SK-MEL-5 (cell line): ENCODE measurements at places on chromosomes 11 and 22. TPM values are rescaled to one million over a fixed set of nuclear protein-coding genes. Genes with fewer than 3 reads are reported as not detected.

DNA sequence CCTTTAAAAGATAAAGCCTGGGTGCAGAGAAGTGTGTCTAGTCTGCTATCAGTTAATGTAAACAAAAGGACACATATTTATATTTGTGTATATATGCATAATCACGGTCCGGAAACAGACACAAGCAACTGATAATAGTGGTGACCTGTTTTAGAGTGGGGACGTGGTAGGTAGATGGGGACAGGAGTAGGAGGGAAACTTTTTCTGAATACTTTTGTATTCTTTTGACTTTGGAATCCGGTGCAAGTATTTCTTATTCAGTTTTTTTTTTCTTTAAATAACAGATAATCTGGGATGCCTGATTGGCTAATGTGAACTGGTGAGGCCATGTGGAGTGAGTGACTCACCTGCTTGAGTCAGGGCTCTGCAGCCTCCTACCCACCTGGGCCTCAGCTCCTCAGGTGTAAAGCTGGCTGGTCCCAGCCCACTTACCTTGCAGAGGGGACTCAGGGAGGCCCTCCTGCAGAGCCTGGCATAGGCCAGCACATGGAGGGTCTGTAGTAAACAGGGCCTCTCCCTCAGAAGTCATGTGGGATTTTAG, 15.3 kb downstream of the MICAL2 start:
- no peak for DNase-seq

DNA sequence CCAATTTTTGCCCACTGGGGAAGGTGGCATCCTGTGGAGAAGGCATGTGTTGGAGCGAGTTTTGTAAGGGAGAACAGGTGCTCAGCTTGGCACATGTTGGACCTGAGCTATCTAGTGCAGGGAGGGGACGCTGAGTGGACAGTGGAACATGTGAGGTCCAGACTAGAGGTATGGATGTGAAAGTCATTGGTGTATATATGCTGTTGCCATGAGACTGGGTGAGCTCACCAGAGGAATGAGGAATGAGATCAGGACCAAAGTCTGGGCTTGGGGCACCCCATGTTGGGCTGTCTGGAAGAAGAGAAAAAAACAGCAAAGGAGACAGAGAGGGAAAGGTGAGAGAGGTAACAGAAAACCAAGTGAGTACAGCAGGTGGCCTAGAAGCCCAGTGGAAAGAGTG, 12.3 kb upstream of the SYT7 start:
- DNase-seq = no peak

GRCh38 chr11:67248653-67249052, 17.6 kb upstream of the GRK2 start:
- no peak for DNase-seq

DNA sequence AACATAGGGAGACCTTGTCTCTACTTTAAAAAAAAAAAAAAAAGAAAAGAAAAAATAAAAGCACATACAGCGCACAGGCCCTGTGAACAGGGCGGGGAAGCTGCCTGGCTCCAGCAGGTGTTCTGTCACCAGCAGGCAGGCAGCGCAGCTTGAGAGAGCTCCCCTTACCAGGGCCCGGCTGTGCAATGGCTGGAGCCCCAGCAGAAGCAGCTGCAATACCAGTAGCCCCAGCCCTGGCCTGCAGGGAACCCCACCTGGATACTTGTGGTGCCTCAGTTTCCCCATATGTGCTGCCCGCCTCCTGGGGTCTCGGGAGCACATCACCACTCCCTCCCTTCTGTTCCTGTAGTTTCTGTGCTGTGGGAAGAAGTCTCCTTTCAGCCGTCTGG, 12.3 kb downstream of the TSPAN32 start:
- DNase-seq = no peak

The RRP7A gene
- 73.7 and 85.2 TPM in 2 replicates for total RNA-seq

- no peak for DNase-seq
These were observed 4.4 kb downstream of the ZDHHC8 start for GRCh38 chr22:20135806-20136602.

The PAMR1 gene
- not detected in 2 replicates for total RNA-seq

The FAU gene
- 196 and 229 TPM in 2 replicates for total RNA-seq

The GAL3ST1 gene
- 0.55 and 0.96 TPM in 2 replicates for total RNA-seq

The JRKL gene
- total RNA-seq = 4.2 and 4.9 TPM in 2 replicates

The SCGB1A1 gene
- not detected in 2 replicates for total RNA-seq

GRCh38 chr11:24587635-24588034, 90.8 kb downstream of the LUZP2 start:
- DNase-seq = no peak

DNA sequence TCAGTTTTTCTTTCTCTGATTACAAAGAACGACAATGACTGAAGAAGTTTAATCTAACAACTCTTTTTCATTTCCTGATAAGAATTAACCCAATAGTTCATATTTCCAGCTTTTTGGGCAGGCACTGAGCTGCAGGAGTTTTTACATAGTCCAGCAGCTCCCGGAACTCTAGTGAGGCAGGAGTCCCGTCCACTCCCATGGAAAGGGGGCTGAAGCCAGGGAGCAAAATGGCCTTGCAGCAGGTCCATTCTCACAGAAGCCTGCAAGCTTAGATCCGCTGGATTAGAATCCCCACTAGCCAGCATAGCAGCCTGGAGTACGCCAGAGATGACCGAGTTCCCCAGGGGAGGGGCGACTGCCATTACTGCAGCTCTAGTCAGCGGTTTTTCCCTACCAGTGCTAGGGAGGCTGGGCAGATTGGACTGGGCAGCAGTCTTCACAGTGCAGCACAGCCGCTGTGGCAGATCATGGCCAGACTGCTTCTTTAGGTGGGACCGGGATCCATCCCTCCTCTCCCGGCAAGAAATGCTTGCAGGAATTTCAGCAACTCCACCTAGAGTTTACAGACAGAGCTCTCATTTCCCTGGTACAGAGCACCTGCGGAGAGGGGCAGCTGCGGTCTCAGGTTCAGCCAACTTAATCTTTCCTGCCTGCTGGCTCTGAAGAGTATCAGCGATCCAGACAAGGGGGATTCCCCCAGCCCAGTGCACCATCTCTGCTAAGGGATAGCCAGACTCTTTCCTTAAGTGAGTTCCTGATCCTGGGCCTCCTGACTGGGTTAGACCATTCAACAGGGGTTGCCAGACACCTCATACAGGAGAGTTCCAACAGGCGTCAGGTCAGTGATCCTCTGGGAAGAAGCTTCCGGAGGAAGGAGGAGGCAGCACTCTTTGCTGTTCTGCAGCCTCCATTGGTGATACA, 742 bp upstream of the CASP4 start:
- no peak for DNase-seq

GRCh38 chr11:84146826-84147225, 860.7 kb upstream of the CCDC90B start:
- DNase-seq = no peak

- peak; percentile 64 for DNase-seq
These were observed 102.4 kb upstream of the FSHB start for GRCh38 chr11:30128269-30128932.

GRCh38 chr11:73875840-73876239, 806 bp downstream of the COA4 start:
- no peak for DNase-seq

DNA sequence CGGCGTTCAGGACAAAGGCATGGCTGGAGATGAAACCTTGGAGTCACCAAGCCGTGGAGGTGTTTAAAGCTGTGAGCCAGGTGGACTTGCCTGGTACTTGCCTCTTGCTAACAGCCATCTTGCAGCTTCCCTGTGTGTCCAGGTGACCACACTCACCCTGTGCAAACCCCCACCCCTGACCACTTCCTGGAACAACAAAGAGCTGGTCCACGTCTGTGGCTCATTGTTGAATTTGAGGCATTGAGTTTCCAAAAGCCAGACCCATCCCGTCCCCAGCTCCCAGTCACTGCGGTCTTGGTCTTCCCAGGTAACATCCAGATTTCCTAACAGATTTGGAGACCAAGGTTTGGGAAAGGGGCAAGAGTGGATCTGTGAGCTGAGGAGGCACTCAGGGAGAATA, 18.5 kb downstream of the DHCR7 start:
- DNase-seq = no peak

GRCh38 chr22:46050451-46050845, 73.5 kb upstream of the WNT7B start:
- DNase-seq = no peak

DNA sequence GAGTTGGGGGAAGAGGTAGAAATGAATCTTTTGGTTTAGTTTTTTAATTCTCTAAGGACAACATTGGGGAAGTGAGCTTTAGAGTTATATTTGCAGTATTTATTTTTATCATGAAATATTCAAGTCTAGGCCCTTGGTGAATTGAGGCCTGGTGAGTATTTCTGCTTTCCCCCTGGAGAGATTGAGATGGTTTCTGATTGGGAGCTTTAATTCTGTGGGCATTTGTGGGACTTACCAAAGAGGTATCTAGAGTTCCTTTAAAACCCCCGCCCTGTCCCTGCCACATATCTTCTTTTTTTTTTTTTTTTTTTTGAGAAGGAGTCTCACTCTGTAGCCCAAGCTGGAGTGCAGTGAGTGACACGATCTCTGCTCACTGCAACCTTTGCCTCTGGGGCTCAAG, 9.6 kb downstream of the ACO2 start:
- DNase-seq = no peak

The OR4D9 gene
- not detected in 2 replicates for total RNA-seq

GRCh38 chr22:19745155-19746101, 15.2 kb upstream of the TBX1 start:
- DNase-seq = no peak

GRCh38 chr11:86761978-86762377, 38.4 kb upstream of the PRSS23 start:
- peak; percentile 22 for DNase-seq

The SERPING1 gene
- total RNA-seq = not detected in 2 replicates

GRCh38 chr11:127616158-127616557, 615.6 kb upstream of the KIRREL3 start:
- DNase-seq = no peak

GRCh38 chr22:37476389-37477329, 9.5 kb downstream of the MFNG start:
- no peak for DNase-seq

- DNase-seq = no peak
These were observed 2.6 kb downstream of the CD44 start for GRCh38 chr11:35141571-35141971.

GRCh38 chr11:113806406-113806805, 26.8 kb downstream of the CLDN25 start:
- peak; percentile 76 for DNase-seq

The GAL gene
- 0.29 TPM in 1 of 2 replicates, not detected in the other for total RNA-seq

GRCh38 chr22:46367707-46368191, 32.2 kb downstream of the TRMU start:
- peak; percentile 76 for DNase-seq

The NLRP14 gene
- total RNA-seq = 0.08 TPM in 2 replicates

DNA sequence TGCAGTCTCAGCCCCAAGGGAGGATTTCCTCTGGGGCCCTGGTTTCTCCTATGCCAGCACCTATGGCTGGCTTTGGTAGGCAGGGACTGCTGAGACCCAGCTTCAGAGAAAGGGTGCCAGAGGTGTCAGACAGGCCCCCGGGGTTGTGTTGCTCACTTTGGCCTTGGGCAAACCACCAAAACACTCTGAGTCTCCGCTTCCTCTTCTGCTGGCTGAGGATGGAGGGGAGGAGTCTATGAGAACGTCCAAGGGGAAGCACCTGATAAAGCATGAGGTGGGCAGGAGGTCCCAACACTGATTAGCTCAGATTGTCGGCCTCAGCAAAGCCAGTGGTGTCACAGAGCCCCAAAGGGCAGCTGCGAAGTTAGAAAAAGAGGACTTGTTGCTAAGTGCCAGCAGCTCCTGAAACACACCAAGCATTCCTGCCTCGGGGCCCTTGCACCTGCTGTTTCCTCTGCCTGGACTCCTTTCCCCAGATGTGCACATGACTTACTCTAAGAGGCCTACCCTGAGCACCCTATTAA, 10.5 kb downstream of the SMTNL1 start:
- no peak for DNase-seq

DNA sequence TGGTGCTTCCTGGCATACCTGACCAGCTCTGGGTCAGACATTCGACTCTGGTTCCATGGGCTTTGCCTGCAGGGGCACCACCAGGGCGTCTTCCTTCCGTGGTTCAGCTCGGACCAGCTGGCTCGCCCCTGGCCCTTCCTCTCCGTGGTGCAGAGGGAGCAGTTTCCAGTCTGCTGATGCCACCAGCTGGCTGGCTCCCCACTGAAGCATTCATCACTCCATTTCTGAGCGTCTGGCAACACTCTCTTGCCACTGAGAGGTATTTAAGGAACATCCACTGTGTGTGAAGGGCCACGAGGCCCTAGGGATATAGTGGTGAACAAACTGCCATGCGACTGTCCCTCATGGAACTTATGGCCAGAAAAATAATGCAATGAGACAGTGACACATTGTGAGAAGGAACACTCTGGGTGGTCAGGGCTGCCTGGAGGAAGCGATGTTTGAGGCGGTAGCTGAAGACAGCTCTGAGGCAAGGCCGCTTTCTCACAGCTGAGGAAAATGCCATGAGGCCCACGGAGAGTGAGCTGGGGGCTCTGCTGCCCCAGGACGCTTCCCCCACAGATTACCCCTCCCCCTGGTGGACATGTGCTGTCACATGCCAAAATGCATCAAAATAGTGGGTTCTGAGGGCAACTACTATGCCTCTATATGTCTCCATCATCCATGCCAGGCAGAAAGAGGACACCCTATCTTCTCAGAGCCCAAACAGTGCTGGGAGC, 44.9 kb upstream of the ARFGAP3 start:
- peak; percentile 29 for DNase-seq
